ENCODE measurements at places on chromosomes 3 and 15.

DNA sequence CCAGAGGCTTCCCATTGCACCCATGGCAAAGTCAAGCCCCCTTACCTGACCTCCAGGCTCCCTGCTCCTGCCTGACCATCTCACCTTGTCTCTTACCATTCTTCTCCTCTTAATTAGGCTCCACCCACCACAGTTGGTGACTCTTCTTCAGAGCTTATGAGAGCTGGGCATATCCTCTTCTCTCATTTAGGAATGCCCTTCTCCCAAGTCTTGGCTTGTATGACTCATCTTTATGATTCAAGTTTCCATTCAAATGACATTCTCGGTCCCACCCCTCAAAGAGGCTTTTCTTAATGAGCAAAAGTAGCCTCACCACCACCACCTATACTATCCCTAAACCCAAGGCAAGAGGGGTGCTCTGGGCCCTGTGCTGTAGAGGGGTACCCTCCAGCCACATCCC, 55.3 kb upstream of the NUDT16 start:
- DNase-seq, result no peak

- DNase-seq, result no peak
These were observed 287.3 kb upstream of the MME start for GRCh38 chr3:154792828-154793227.

- peak; percentile 22 for DNase-seq
These were observed 105.0 kb upstream of the GAP43 start for GRCh38 chr3:115518100-115518852.

GRCh38 chr15:32908135-32908801, 190.5 kb downstream of the GREM1 start:
- no peak for DNase-seq

DNA sequence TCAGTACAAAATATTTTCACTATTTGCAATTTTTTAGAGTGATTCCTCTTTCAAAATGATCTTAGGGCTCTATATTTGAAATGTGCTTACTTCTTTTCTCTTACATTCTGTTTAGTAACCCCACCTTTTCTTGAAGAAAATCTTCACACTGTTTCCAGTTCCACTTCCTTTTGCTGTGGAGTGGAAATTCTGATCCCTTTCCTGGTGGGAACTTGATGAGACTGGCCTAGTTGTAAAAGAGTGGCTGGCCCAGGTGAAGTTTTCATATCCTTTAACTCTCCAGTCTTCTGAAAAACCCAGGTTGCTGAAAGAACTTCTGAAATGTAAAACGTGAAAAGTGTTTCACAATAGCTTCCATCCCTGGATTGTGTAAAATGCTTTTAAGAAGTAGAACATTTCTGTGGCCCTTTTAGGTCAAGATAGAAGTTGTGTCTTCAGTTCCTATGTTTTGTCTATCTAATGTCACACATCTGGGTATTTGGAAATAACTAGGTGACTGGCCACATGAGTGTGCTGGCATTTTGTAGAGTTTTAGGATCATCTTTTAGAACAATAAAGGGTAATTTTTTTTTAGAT, 84.8 kb upstream of the LRIG1 start:
- no peak for DNase-seq

DNA sequence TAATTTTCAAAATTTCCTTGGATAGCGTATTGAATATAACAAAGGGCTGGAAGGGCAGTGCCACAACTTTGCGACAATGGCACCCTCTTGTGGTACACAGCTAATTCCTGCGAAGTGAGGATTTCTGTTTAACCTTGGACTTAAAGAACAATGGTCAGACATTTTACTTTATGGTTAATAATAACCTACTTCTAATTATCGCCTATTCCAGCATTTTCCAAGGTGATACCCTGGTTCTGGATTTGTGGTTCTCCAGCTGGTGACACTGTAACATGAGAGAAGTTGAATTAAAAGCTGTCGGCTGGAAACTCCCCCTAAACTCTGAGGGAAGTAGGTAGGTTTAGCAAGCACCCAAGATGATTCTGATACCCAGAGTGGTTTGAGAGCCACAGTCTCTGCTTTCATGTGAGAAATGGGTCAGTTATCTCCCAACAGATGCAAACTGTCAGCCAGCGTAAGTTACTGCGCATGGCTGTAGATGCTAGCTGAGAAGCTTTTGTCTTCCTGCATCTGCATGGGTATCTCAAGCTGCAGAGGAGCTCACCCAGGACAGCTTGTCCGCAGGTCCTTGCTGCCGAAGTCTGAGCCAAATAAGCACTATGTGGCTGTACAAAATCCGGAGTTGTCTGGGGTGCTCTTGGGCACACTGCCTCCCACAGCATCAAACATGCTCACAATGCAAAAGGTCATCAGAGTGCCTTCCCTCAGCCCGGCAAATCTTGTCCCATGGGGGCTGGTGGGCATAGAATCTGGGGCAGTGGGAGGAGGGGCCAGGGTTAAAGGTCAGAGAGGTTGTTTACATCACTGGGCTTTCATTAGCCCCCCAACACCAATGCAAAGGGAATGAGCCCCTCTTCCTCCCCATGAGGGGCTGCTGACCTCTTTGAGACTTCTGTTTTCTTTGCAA, 6.6 kb upstream of the CHSY1 start:
- DNase-seq, result peak; percentile 34

- DNase-seq, result no peak
These were observed 77.2 kb downstream of the LDHAL6B start for GRCh38 chr15:59283717-59284391.

DNA sequence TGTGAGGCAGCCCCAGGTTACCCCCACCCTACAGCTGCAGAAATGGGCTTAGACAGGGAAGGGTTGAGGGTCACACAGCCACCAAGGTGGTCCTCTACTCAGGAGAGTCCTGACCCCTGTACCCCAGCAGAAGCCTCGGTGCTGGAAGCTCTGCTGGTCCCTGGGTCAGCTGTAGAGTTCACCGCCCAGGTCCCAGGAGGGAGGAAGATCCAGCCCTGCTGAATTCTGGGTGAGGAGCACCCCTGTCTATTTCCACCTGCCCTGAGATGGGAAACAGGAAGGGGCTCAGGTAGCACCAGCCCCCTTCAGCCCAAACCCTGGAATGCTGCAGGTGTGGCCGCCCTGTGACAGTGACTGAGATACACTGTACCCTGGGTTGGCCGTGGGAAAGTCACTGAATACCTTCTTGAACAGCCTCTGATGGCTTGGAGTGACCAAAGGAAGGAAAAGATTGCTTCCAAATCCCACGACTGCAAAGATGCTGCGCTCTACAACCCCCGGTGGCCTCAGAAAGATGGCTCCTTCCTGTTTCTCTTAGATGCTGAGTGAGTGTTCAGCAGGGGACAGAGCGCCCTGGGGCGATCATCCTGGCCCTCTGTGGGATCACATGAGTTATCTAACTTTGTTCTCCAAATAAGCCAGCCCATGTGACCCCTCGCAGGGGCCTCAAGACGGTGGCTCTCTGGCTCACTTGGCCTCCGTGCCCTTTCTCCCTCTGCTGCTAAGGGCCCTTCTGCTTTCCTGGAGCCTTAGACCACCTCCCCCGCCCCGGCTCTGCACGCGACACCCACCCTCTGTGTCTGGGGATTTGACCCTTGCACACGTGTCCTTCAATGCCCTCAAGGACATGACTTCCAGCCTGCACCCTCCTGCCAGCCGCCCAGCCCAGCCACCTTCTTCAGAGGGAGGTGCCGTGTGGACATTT, 141.9 kb downstream of the NSMCE3 start:
- DNase-seq, result no peak

- DNase-seq, result no peak
These were observed 6.9 kb upstream of the PLXND1 start for GRCh38 chr3:129613367-129613740.

GRCh38 chr3:153595186-153595815, 433.3 kb downstream of the RAP2B start:
- no peak for DNase-seq

DNA sequence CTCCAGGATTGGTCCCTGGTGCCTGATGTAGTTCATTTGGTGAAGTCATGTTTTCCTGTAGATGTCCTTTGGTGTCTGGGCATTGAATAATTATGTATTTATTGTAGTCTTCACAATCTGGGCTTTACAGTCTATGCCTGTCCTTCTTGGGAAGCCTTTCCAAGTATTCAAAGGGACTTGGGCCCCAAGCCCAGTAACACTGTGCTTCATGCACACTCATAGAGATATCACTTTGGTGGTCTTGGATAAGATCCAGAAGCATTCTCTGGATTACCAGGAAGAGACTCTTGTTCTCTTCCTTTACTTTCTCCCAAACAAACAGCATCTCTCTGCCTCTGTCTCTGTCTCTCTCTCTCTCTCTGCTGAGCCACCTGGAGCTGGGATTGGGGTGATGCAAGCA, 281.1 kb upstream of the GOLGA6L4 start:
- DNase-seq, result no peak

DNA sequence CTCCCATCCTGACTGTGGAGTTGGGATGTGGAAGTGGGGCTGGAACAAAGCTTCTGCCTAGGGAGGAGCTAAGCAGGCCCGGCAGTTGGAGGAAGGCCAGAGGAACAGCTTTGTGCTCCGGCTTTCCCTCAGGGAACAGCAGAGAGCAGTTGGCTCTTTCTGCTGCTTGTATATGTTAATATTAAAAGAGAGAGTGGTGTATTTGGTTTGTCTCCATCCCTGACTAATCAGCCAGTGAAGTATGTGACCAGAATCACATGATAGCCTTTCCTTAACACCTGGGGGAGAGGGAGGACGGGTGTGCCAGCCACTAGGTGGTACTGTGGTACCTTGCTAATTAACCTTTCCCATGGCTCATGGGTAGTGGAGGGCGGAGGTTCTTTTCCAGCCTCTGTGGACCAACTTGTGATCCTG, 10.0 kb downstream of the EIF2B5 start:
- peak; percentile 88 for DNase-seq

DNA sequence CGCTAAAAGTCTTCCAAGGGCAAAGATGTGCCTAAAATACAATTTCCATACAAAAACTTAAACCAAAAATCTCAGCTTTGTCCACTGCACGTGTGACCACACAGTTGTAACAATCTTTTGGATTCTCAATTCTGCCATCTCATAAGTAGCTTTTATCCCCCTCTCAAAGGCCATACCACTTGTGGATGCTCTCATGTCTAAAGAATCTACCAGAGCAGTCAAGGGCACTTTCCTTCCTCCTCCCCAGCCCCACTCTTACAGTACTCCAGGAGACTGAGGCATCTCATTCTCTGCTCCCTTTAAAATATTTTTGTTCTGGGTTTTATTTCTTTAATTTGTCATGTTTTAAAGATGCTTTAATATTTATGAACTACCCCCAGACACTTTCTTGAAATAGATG, 102.3 kb upstream of the PFN2 start:
- DNase-seq, result no peak

GRCh38 chr3:178343433-178344038, 192.7 kb upstream of the KCNMB2 start:
- no peak for DNase-seq

- no peak for DNase-seq
These were observed 13.6 kb downstream of the ZBED2 start for GRCh38 chr3:111581403-111582119.

- no peak for DNase-seq
These were observed 56.3 kb downstream of the PPP2R3A start for GRCh38 chr3:136021803-136022202.

- DNase-seq, result no peak
These were observed 161.2 kb upstream of the RGMA start for GRCh38 chr15:93250209-93250608.

DNA sequence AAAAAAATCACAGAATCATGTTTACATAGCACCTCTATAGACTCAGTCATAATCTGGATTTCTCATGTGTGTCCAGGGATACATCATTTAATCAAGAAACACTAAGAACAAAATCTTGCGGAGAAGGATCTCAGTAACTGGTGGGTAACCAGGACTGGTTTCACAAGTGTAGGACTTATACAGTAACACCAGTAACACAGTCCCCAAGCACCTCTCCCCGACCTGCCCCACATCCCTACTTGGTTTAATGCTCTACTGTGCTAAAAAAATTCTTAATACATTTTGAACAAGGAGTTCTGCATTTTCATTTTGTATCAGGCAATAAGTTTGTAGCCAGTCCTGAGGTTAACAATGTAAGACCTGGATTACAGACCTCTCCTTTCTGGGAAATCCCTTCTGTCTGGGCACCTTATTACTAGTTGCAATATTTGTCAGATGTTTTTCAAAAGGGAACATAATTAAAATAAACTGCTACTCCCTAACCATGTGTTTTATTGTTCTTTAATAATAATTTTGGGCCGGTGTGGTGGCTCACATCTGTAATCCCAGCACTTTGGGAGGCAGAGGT, 57.6 kb upstream of the BBX start:
- DNase-seq, result no peak

- DNase-seq, result no peak
These were observed 400.1 kb downstream of the GRM7 start for GRCh38 chr3:7260975-7261374.

DNA sequence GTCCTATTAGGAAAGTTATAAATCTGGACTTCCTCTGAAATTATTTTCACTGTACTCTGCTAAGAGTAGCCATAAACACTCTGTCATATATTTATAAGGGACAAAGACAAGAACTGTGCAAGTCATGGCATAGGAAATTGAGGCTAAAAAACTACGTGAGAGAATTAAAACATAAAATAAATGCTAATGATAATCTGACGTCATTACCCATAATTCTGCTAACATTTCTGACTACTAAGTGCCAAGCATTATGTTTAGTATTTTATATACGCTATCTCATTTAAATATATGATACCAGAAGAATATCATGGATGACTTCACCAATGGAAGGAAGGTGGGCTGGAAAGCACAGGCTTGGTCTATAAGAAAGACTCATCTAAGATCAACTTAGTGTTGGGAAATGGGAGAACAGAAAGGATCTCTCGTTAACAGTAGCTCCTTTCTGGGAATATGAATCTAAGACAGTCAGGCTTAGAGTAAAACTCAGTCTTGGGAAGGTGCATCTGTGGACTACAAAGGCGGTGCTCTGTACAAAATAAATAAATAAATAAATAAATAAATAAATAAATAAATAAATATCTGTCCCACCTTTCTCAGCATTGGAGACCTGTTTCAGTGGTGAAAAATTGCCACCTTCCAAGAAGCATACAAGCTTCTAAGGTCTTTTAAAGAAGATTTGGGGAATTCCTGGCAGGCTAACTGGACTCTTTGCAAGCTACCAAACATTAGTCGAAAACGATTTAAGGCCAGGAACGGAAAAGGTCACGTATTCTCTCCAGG, 267.4 kb downstream of the CGGBP1 start:
- DNase-seq, result no peak

DNA sequence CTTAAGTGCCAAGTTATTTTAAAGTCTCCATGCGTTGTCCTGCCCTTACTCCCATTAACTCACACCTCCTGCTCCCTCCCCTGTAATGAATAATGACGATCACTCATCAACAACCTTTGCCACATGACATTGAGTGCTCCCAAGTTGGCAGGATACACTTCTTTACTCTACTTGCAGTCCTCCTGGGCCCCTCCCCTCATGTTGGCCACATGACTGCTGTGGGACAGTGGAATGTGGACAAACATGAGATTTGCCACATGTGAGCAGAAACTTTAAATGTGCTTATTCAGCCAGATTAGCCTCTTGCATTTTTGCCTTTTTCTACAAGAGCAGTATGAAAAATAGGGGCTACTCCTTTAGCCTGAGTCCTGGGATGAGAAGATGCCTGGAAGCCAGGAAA, 167.9 kb downstream of the DCLK3 start:
- DNase-seq, result no peak

All from NCI-H1694 (cell line).